ENCODE measurements at places on chromosomes 16 and 17.
A peak's percentile ranks its signal among the peaks of the same experiment; 100 is the strongest.

DNA sequence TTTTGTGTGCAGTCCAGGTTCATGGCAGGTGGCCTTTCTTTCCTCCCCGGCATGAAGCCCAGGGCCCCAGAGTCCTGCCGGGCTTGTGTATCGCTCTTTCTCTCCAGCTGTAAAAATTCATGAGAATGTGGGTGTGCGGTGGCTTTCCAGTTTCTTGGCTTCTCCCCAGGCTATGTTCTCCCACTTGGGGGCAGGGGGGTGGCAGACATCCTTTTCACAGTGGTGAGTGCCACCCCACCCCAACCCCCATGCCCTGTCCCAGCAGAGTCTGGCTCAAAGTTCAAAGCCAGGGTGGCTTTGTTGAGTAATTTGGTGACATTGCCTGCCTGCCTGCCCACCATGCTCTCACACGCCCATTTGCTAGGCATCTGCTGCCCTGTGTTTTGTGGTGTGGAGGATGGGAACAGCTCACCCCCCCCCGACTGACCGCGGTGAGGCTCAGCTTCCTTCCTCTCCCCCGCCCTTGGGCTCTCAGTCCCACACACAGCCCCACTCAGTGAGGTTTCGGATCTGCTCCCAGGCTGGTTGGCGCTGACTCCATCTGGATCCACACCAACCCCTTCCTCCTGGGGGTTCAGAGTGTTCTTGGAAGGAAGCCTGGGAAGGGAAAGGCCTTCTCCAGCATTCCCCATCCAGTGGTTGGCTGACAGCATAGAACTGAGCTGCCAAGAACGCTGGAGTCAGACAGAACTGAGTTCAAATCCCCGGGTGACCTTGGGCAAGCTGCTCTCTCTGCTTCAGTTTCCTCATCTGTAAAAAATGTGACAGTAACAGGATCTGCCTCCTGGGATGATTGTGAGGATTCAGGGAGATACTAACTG, 36.0 kb downstream of the CHD9 start:
- no peak for DNase-seq

DNA sequence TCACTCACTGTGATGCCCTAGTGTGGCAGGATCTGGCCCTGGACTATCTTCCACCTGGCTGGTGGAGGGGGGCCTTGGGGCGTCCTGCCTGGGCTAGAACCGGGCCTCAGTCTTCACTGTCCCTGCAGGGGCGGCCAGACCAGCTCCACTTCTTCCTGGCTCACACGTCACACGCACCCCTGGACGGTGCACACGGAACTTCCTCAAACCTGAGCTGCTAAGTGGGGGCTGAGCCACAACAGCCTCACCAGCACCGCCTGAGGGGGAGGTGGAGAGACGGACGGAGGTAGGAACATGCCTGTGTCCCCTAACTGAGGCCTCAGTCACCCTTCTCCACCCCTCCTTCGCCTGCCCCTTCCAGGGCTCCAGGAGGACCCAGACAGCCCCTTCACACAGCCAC, 36.6 kb downstream of the TIMM22 start:
- no peak for DNase-seq

GRCh38 chr17:28740406-28741357, 3.1 kb upstream of the TRAF4 start:
- no peak for DNase-seq

DNA sequence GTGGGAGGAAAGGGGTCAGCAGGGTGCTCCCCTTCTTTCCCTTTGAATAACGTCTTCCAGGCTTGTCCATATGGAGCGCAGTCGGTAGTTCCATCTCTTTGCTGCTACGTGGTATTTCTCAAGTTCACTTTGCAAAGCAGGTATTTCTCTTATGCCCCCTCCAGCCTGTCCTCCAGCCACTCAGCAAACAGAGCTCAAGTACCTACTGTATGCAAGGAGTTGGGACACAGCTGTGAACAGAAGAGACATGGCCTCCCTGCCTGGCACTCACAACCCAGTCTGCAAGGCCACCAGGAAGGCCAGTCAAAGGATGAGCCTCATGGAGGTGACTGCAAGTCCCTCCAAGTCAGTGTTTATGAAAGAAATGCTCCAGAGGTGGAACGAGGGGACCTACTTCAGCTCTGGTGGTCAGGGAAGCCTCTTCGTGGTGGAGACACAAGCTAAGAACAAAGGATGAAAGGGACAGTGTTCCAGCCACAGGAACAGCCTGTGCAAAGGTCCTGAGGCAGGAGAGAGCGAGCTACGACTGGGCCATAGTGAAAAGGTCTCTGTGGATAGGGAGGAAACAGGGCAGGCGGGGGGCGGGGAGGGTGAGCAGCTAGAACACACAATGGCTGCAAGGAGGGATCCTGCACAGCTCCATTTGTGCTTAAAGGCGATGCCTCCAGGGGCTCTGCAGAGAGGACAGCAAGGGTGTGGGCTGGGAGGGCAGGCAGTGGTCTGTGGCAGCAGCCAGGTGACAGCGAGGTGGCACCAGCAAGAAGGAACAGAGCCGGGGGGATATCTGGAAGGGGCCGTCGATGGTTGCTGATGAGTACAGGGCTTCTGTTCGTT, 32.6 kb downstream of the PPL start:
- DNase-seq = no peak

GRCh38 chr17:49901460-49902331, 53.8 kb upstream of the TAC4 start:
- DNase-seq = no peak

DNA sequence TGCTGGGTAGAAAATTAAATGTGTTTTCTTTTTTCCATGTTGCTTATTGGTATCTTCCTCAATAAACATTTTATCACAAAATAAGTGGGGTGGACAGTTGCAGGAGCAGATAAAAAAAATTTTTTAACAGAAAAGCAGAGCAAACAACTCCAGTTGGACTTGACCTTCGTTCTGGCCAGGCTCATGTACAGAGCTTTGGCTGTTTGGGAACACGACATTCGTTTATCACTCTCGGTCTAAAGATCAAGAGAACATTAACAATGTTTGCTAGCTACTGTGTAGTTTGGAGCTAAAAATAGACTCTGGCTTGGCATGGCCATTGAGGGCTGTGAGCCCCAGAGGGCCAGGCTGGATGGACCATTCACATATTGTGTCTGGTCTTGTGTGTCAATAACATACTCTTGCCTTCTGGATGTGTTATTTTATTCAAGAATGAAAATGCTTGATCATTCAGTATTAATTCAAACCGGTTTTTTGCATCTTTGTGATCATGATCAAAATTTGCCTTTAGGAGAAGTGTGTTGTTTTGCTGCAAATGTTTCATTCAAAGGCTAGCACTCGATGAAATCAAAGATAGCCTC, 56.6 kb downstream of the TMEM186 start:
- no peak for DNase-seq

DNA sequence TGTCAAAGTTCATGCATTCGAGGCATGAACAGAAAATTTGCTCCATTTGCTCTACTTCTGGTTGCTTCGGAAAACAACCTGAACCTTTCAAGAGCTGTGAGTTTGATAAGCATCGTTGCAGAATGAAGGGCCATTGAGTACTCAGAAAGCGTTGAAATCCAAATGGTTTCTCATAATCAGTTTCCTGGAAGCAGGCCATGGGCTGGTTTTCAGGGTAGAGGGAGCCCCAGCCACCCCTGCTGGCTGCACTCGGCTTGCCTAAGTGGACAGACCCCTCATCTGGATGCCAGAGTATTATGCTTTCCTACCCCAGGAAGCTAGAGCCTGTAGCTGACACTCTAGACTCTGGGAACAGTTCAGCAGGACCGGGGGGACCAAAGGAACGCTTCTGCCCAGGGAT, 24.4 kb downstream of the SCNN1G start:
- no peak for DNase-seq

DNA sequence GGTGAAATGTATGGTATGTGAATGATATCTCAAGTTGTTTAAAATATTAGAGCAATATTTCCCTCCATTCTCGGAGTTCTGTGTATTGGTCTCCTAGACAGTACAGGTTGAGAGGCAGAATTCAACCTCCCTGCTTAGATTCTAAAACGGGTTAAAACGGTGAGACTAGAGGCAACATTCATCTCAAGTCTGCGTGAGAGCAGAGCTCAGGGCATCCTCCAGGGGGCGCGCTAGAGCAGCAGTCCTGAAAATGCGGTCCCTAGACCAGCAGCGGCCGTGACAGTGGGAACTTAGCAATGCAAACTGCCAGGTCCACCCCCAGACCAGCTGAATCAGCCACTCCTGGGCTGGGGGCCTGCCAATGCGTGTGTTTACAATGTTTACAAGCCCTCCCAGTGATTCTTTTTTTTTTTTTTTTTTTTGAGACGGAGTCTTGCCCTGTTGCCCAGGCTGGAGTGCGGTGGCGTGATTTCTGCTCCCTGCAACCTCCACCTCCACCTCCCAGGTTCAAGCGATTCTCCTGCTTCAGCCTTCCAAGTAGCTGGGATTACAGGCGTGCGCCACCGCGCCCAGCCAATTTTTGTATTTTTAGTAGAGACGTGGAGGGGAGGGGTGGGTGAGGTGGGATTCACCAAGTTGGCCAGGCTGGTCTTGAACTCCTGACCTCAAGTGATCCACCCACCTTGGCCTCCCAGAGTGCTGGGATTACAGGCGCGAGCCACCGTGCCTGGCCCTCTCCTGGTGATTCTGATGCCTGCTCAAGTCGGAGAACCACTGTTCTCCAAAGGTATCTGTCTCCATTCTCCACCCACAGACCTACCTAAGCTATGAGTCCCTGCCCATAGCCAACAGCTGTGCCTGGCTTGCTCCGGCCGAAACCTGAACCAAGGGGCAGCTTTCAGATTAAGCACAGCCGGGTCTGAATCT, 24.2 kb downstream of the KLHL36 start:
- DNase-seq = peak; percentile 89

GRCh38 chr16:85173146-85173980, 61.1 kb upstream of the CIBAR2 start:
- no peak for DNase-seq

DNA sequence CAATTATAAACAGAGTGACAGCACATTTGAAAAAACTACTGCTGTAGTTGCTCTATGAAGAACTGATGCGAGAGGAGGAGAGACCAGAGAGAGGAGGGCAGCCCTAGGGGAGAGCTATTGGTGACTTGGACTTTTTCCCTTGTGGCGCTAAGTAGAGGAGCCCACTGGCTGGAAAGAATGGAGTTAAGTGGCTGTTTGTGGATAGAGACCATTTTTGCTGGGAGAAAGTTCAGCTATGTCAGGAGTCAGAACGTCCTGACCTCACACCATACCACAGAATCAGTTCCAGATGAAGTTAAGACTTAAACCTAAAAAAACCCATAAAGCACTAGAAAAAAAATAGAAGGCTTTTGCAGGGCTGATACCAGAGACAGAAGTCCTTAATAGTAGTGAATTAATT, 2.0 kb downstream of the POLR2A start:
- no peak for DNase-seq

DNA sequence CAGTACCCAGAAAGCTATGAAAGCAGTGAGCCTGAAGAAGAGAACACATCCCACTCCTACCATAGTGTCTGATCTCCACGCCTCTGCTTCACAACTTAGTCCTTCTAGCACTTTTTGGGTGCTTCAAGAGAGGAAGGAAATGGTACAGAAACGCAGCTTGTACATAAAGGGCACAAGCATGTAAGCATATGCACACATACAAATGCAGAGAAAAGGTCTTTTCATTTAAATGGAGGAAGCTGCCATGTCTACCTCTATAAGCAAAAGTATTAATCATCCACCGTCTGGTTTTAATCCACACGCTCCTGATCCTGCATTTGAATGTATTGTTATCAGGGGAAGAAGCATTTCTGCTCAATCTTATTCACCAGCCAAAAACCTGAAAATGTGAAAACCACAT, 100.7 kb downstream of the HIC1 start:
- DNase-seq = no peak

- no peak for DNase-seq
Measured at GRCh38 chr17:4261452-4261851, 2.3 kb downstream of the ANKFY1 start.

DNA sequence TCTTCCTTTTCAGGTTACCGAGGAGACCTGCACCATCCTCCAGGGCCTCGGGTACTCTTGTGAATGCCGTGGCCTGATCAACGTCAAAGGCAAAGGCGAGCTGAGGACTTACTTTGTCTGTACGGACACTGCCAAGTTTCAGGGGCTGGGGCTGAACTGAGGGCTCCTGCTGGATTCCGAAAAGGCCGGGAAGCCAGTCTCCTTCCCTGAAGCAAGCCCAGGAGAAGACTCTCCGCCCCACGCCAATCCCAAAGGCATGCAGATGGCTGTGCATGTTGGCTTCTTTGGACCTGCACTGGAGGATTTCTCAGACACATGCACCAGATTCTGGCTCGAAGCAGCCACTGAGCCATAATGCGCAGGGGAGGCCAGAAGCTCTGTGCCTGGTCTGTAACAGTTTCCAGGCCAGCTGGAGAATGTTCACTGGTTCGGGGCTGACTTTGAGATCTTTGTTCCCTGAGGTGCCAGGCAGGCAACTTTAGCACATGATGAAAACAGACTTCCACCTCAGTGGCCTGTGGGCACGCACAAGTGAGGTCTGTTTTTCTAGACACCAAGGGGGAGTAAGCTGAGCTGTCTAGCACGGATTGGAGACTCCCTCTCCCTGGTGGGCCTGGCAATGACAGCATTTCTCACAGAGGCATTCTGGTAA, 49.1 kb downstream of the ADCY7 start:
- DNase-seq = no peak

DNA sequence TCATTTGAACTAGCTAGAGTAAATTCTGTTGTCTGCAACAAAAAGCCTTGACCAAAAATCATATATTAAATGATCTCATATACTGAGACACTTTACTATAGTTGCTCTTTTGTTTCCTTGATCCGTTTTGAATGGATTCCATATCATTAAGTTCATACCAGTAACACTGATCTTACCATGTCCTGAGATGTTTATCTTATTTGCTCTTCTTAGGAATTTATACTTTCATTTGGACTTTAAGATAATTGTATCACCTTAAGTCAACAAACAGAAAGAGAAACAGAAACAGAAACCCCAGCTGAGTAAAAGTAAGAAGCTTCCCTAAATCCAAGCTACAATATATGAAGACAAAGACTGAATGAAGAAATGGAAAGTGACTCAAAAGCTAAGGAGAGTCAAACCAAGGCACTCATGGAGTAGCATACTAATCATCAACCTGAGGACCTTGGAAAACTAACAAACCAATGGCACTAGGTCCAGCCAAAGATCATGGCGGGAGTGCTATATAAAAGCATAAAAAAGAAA, 106.5 kb upstream of the COX10 start:
- DNase-seq = no peak

Data from activated naive CD4-positive, alpha-beta T cell treated with anti-CD3 and anti-CD28 coated beads, Interleukin-2, amount 50 U/mL, for 72 hours (primary cell).